ENCODE measurements at places on chromosomes 7 and 10.

GRCh38 chr10:63261496-63261895, 128.4 kb downstream of the NRBF2 start:
- DNase-seq, result no peak

- no peak for DNase-seq
Observed at GRCh38 chr7:1137517-1138167, 22.4 kb downstream of the ZFAND2A start.

DNA sequence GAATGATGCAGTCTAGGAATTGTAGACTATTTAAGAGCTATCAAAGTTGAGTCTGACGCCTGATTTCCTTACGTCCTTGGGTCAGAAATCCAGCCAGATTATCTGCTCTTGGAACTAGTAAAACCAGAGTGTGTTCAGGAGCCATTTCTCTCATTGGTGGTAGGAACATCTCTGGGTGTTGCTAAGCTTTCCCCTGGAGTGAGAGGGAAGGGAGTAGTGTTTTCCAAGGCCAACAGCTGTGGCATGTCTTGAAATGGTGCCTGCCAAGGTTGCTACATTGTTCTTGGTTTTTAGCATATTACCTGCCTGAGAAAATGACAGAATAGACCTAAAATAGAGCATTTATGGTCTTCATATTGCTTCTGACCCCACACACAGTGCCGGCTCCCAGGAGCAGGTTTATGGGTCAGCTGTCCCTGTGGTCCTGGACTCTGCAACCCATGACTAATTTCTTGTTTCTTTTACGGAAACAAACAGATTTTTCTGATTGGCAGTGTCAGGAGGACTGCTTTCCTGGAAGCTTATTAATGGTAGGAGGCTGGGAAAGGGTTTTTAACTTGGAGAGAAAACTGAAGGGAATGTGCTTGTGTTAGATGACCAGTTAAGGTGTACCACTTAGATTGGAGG, 17.5 kb downstream of the GBF1 start:
- no peak for DNase-seq

- DNase-seq, result no peak
Observed at GRCh38 chr10:10346390-10347150, 671.1 kb upstream of the CELF2 start.

DNA sequence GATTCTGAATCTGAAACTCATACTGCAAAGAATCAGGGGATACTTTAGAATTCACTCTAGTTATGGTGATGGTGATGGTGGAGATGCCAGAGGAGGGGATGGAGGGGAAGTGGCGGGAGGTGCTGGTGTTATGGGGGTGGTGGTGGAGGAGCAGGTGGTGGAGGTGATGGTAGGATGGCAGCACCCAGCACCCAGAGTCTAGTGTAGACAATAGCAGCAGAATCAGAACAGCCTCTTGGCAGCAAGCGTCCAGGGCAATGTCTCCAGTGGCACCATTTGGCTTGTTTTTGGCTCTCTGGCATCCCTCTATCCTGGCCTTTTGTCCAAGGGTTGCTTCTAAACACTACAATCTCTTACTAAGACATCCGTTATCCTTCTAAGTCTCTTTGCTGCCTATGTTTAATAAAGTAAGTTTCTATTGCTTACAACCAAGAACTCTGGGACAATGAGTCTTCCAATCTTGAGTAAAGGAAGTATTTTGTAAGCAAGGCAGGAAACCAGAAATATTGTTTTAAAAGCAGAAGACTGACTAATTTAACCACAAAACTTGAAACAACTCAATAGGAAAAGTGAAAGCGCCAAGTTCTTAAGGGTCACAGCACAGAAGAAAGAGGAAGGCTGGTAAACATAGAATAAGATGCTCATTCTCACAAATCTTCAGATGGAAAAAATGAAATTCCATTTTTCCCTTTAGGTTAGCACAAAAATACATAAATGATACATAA, 42.4 kb upstream of the GDF10 start:
- no peak for DNase-seq

- no peak for DNase-seq
Observed at GRCh38 chr10:35667971-35668370, 25.9 kb upstream of the FZD8 start.

GRCh38 chr10:28190196-28190595, 112.7 kb downstream of the MPP7 start:
- DNase-seq, result no peak

GRCh38 chr7:29084832-29085231, 61.5 kb downstream of the CPVL start:
- no peak for DNase-seq

GRCh38 chr7:134799377-134799776, 19.9 kb downstream of the CALD1 start:
- DNase-seq, result no peak

DNA sequence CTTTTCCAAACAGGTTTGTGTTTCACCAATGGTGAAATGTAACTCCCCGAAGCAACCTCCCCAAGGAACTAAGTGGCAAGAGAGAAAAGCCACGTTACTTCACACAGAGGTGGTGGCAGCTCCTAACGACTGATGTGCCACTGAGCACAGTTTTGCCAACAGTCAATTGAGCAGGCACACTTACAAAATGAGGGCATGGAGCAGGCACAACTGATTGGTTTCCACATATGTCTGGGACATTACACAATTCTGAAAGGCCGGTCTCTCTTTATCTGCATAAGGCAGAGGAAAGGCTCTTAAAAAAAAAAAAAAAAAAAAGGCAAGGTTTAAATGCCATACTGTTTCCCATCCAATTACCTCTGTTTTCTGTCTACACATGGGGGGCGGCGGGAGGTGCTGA, 86.7 kb downstream of the GFRA1 start:
- DNase-seq, result no peak

DNA sequence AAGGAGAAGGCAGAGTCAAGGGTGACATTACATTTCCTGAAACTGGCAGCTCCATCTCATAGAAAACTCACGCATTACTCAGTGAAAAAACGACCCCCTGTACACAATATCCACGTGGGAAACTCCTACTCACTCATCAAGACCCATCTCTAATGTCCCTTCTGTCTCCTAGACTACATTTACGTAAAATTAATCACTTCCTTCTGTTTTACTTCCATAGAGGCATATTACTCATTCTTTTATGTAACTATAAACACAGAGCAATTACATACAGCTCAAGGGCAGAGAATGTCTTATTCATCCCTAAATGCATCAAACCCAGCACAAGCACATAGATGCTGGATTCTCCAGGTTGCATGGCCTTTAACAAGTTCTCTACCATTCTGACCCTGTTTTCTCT, 281.8 kb downstream of the KCNMA1 start:
- DNase-seq, result no peak

DNA sequence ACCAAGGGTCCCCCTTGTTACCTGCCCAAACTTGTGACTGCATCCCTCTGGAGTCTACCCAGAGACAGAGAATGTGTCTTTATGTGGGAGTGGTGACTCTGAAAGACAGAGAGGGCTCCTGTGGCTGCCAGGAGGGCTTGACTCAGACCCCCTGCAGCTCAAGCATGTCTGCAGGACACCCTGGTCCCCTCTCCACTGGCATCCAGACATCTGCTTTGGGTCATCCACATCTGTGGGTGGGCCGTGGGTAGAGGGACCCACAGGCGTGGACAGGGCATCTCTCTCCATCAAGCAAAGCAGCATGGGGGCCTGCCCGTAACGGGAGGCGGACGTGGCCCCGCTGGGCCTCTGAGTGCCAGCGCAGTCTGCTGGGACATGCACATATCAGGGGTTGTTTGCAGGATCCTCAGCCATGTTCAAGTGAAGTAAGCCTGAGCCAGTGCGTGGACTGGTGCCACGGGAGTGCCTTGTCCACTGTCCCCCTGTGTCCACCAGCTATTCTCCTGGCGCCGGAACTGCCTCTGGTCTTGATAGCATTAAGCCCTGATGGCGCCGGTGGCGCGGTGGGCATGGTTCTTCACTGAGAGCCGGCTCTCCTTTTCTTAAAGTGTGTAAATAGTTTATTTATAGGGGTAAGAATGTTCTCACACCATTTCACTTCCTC, 19.4 kb upstream of the SH2D4B start:
- no peak for DNase-seq

DNA sequence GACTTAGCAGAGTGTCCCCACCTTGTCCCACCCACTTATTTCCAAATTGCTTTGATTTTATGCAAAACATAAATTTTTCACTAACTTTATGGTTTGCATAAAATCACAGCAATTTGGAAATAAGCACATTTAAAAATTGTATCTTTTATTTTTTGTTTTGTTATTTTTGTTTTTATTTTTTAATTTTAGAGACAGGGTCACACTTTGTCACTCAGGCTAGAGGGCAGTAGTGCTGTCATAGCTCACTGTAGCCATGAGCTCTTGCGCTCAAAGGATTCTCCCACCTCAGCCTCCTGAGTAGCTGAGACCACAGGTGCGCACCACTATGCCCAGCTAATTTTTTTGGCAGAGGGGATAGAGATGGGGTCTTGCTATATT, 43.2 kb downstream of the APBB1IP start:
- no peak for DNase-seq

- DNase-seq, result no peak
Observed at GRCh38 chr10:95273393-95274312, 17.1 kb downstream of the PDLIM1 start.

- no peak for DNase-seq
Observed at GRCh38 chr7:22358820-22359697, 2.1 kb upstream of the RAPGEF5 start.

DNA sequence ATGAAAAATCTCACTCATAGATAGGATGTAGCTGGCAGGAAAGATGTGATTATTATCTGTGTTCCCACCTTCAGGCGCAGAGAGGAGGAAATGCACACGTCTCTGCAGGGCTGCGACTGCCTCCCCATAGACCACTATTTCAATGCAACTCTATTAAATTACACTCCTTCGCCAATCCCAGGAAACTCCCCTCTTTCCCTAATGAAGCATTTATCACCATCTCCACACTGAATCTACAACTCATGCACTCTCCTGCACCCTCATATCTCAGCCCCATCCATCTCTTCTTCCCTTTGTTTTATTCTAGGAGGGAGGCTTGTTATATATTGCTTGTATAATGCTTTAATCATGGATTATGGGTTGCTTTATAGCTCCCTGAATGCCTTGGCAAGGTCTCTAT, 101.8 kb upstream of the RELN start:
- DNase-seq, result no peak

- no peak for DNase-seq
Observed at GRCh38 chr10:34612446-34612845, 202.7 kb downstream of the PARD3 start.

- no peak for DNase-seq
Observed at GRCh38 chr7:100835903-100836811, 8.8 kb upstream of the EPHB4 start.

DNA sequence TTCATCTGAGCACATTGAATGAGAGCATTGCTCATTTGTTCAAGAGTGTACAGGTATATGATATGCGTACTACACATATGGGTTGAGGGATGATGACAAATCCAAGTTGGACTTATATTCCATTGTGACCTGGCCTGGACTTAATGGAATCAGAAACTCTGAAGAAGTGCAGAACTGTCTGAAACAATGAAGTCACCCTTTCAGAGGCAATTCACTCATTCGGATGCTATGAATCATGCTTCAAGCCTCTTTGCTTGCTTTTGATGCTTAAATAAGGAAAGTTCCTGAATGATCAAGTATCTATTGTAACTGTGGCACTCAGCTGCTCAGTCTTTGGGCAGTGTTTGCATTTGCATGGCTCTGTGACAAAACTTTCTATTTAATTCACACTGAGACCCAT, 93.4 kb downstream of the ZNF365 start:
- no peak for DNase-seq

DNA sequence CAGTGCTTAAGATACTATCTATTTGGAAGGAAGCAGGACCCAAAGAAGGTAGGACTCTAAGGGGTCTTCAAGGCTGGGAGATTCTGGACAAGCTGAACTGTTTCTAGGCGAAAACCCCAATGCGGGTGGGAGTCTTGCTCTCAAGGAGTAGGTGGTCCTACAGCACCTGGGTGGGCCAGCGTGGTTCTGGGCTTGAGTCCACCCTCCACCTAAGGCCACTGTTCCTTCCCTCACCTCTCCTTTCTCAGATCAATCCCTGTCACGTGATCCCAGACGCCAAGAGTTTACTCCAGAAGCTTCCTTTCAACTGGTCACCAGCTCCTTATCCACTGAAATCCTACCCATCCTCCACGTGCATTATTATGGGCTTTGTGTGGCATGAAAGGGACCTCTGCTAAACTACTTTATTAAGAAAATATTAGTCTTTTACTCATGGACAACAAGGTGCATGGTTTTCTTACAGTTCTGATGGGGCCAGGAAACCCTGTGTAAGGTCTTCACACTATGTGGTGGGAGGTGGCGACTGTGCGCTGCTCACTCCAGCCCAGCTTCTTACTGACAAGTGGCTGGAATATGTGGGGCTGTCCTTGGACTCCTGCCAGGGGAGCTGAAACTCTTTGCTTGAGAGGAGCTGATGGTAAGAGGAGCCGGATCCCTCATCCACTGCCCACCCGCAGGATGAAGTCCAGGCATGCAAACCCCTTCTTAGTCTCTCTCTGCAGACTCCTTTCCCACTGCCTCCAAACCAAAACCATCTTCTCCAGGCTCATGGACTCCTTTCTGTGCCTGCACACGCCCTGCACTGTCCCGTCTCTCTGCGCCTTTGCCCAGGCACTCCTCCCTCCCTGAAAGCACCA, 1.6 kb downstream of the ZNF746 start:
- no peak for DNase-seq

- no peak for DNase-seq
Observed at GRCh38 chr10:71513936-71514335, 117.2 kb downstream of the CDH23 start.

DNA sequence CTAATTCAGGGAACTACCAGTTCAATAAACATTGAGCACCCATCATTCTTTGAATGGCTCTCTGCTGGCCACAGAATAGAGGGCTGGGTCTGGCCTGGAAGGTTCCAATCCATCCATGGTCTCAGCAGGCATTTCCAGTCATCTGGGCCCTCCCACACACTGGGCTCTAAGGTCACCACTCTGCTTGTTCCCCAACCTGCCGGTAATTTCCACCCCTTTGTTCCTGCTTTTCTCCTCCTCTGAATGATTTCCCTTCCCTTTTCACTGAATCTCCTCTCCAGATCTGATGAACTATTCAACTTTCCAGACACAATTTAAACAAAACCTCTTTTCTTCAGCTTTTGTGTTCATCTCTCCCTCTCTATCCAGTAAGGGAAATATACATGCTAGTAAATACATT, 2.6 kb downstream of the BZW2 start:
- no peak for DNase-seq

DNA sequence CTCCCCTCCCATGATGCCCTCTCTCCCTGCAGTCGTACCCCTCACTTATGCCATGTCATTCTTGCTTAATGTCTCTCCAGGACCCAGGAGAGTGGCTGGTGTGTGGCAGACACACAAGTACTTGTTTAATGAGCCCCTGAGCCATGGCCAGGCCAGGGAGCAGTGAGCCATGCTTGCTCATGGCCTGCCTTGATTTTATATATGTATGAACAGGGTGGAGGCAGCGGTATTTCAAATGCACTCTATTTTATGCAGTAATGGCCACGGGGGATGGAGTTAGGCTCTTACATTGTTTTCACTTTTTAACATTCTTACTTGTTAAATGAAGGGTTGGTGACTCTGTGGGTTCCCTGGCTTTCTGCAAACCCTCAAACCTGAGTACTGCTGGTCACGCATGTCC, 144.8 kb downstream of the FANK1 start:
- no peak for DNase-seq

Data from bone marrow (tissue), 2 donors.